ENCODE measurements at places on chromosomes 16 and 17.

GRCh38 chr17:72751746-72752145 is 340.7 kb downstream of the SLC39A11 start:
- DNase-seq: no peak

DNA sequence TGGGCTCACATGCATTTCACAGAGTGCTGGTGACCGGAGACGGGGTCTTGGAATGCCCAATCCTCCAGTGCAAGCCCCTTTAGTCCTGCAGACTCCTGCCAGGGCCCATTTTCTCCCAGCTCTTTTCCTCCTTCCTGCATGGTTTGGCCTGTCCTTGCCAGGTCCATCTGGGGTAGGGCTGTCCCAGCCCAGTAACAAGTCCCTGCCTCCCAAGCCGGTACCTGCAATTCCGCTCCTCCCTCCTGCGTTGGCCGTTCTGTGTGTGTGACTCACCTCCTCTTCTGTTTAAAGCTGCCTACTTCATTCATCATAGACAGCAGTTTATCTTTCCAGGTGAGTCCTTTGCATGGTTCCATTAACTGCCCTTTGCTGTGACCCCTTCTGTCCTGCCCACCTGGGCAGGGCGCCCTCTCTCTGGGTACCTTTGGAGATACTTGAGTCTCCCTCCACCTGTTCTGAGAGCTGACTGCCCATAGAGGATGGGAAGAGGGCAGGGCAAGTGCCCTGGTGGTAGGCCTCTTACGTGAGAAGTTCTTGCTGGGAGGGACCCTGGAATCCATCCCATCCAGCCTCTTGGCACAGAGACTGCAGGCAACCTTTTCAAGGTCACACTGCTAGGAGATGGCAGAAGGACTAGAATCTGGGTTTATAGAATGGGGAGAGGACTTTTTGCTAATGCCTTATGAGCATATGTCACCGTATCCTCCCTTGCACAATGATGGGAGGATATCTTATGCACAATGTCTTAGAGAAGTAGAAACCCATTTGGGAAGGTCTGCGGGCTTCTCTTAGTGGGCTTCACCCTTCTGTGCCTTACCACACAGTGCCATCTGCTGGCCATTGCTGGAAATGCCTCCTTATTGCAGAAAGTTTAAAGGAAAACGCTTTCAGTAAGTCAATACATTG is 29.7 kb upstream of the LGALS9 start:
- peak; percentile 62 for DNase-seq

- no peak for DNase-seq
These were observed 24.9 kb downstream of the LITAFD start for GRCh38 chr16:8907096-8907495.

DNA sequence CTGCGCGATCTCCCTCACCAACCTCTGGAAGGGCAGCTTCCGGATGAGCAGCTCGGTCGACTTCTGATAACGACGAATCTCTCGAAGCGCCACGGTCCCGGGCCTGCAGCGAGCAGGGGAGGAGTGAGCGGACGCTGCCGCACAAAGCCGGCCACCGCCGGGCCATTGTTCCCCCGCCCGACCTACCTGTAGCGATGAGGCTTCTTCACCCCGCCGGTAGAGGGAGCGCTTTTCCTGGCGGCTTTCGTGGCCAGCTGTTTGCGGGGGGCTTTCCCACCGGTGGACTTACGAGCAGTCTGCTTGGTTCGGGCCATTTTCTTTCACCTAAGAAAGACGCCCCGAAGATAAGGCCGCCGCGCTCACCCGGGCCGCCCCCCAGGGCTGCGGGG is 5.8 kb upstream of the UNK start:
- no peak for DNase-seq

- DNase-seq: no peak
These were observed 7.8 kb upstream of the CCL17 start for GRCh38 chr16:57396786-57397185.

- no peak for DNase-seq
These were observed 43.3 kb upstream of the SMPD3 start for GRCh38 chr16:68491576-68491950.

DNA sequence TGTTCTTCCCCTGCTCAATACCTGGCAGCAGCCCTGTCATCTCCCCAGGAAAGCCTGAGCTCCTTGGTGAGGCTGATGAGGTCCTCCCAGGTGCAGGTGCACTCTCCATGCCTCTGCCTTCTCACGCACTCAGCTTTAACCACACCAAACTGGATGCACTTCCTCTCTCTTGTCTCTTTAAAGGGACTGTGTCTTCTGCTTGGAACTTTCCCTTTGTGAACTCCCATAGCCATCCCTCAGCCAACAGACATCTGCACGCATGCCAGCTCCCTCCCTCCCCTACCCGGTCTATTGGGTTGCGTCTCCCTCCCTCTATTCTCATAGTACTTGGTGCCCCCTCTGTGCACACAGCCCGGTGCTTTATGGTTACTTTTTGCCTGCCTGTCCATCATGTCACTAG is 231.2 kb downstream of the MSI2 start:
- DNase-seq: no peak

DNA sequence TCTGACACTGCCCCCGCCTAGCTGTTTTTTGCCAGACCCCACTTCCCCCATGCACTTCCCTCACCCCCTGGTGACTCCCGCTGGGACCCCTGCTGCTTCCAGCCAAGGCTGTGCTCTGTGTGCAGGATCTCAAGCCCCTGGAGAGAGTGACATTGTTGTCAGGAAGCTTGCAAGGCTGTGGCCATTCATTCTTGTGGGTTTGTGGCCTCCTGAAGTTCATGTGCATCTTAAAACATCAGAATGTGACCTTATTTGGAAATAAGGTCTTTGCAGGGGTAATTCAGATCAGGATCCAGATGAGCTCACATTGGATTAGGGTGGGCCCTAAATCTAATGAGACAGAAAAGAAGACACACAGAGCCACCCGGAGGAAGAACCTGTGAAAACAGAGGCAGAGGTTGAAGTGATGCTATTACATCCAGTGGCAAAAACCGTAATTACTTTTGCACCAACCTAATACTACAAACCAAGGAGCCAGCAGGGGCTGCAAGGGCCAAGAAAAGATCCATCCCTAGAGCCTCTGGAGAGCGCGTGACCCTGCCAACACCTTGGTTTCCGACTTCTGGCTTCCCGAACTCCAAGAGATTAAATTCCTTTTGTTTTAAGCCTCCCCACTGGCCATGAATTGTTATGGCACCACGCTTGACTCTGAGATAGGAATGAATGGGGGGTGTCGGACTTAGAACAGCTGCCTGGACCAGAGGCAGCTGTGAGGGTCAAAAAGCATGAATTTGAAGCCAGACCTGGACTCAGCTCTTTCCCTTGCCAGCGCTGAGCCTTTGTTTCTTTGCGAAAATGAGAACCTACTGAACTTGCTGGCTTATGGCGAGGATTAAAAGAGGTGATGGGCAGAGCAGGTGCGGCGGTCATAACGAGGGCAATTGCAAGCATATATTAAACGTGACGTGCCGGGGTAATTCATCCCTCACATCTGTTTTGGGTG is 75.5 kb downstream of the BMERB1 start:
- no peak for DNase-seq

GRCh38 chr17:71164561-71164960 is 956.3 kb upstream of the SOX9 start:
- DNase-seq: no peak

DNA sequence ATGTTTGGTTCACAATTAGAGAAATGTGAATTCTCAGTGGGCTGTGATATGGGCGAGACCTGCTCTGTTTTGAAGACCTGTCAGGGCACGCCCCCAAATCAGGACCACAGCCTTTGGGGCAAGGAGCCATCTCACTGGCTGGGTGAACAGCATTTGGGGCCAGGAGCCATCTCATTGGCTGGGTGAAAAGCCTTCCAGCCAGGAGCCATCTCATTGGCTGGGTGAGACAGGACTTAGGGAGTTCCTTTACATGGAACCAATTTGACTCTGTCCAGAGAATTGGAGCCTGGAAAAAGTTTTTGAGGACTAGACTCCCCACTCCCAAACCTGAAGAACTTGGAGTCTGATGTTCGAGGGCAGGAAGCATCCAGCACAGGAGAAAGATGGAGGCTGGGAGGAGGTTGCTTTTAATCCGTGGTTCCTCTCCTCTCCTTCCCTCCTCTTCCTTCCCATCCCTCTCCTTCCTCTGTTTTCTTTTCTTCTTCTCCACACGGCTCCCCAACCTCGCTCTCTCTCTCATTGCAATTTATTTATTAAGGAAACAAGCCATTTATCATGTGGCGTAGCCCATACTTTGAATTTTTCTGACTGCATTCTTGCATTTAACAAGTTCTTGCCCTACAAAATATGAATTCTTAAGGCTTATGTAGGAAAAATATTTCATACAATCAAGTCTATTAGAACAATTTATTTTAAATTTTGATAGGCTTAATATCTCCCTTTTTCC is 19.7 kb downstream of the FOXL1 start:
- DNase-seq: no peak

- DNase-seq: no peak
These were observed 48.5 kb downstream of the HAPSTR1 start for GRCh38 chr16:9139965-9140364.

- no peak for DNase-seq
These were observed 29.4 kb downstream of the COG7 start for GRCh38 chr16:23423496-23424049.

- no peak for DNase-seq
These were observed 172.4 kb upstream of the GSE1 start for GRCh38 chr16:85440744-85441143.
